CD4-positive, alpha-beta T cell treated with Interleukin-17A for 4 hours (primary cell): ENCODE measurements at places on chromosomes 6 and 20.

DNA sequence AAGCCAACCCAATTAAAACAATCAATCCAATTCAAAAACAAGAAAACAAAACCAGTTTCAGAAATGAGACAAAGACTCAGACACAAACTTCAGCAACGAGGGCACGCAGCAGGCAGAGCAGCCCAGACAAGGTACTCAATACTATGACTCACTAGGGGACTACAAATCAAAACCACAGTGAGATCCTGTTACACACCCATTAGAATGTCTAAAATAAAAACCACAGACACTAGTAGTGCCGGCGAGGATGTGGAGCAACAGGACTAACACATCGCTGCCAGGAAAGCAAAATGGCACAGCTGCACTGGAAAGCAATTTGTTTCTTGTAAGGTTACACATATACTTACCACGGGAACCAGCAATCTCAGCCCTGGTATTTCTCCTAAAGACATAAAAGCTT lies 28.4 kb upstream of the MAS1L start:
- DNase-seq = peak; percentile 40

GRCh38 chr6:63724721-63725120 lies 89.1 kb downstream of the PHF3 start:
- DNase-seq = no peak

GRCh38 chr6:151001387-151002056 lies 136.0 kb downstream of the MTHFD1L start:
- no peak for DNase-seq

DNA sequence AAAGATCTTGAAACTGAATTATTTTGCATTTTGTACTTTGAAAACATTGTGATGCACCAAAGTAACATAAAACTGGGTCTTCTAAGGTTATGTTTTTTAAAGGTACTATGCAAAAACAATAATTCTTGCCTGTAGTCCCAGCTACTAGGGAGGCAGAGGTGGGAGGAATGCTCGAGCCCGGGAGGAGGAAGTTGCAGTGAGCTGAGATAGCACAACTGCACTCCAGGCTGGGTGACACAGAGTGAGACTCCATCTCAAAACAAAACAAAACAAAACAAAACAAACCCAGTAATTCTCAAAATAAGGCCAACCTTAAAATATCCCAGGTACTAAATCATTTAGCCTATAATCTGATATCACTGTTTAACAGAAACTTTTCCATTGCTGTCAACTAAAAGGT lies 269.6 kb downstream of the KHDC1L start:
- no peak for DNase-seq

DNA sequence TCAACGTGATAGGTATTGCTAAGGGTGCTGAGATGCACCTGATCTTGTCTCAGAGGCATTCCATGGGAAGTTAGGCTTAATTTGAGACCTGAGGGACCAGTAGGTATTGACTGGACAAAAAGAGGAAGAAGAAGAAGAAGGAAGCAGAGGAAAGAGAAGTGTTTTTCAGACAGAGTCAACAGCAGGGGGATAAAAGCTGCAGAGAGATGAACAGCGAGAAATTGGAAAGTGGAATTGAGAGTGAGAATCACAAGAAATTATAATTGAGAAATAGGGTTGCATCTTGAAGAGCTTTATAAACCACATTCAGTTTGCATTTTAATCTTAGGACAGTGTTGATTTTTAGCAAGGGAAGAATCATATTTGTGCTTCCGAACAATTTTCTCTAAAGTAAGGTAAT lies 254.0 kb downstream of the CD83 start:
- DNase-seq = no peak

DNA sequence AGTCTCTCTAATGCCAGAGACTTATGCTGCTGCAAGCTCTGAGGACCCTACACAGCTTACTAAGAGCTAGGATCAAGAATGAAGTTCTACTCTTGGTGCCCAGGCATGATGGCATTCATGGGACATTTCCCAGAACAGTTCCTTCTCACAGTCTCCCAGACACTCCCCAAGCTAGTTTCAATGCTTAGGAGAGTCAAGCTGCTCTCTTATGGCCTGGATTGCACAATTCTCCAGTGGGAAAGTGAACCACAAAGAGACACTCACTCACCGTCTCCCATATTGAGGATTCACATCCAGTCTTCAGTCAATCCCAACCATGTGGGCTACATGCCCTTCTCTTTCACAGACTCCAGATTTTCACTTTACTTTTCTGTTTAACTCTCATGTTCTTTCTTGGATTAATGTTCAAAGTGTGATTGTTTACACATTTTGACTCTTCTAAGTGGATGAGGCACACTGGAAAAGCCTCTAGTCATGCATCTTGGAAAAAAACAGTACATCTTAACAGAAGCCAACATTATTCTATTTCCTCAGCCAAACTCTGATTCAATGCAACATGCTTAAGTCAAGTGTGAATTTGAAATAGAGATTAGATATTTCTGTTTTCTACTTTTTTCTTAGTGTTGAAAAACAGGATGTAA lies 447.8 kb upstream of the BTBD3 start:
- no peak for DNase-seq

- peak; percentile 82 for DNase-seq
Measured at GRCh38 chr6:35311390-35312075, 13.9 kb downstream of the DEF6 start.
